ENCODE measurements at places on chromosomes 1 and 21.

DNA sequence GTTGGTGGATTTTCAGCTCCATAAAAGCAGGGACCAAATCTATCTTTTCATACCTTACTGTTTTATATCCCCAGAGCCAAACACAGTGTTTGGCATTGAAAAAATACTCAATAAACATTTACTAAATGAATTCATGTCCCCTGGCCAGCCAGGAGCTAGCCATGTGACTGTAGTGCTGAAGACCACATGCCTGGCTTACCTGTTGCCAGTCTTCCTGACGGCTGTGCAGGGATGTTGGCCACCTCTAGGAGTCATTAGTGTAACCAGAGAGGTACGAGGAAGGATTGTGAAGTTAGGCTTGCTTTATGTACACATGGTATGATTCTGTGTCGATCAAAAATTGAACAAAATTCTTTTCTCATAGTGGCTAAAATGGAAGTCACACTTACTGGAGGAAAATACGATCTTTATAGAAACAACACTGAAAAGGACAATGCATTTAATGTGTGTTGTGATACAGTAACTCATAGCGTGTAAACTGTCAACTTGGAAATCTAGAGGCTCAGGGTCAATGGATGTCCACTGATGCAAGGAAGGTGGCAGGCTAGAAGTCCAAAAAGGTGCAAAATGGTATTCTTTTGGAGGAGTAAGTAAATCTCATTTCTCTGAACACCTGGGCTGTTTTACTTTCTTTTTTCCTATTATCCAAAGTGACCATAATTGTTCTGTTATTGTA lies 60.9 kb downstream of the FGGY start:
- DNase-seq: no peak

- DNase-seq: no peak
These were observed 142.5 kb downstream of the ZNF648 start for GRCh38 chr1:181918880-181919525.

- no peak for DNase-seq
These were observed 9.6 kb upstream of the RNF223 start for GRCh38 chr1:1083416-1084371.

- no peak for DNase-seq
These were observed 78.4 kb upstream of the S1PR1 start for GRCh38 chr1:101158424-101158823.

GRCh38 chr1:13478692-13479091 lies 35.1 kb downstream of the LRRC38 start:
- no peak for DNase-seq

- no peak for DNase-seq
These were observed 22.4 kb downstream of the COL16A1 start for GRCh38 chr1:31681415-31681814.

- no peak for DNase-seq
These were observed 3.6 kb upstream of the ANKRD65 start for GRCh38 chr1:1424707-1425106.

- DNase-seq: no peak
These were observed 1.1 kb upstream of the CD244 start for GRCh38 chr1:160863774-160864131.

DNA sequence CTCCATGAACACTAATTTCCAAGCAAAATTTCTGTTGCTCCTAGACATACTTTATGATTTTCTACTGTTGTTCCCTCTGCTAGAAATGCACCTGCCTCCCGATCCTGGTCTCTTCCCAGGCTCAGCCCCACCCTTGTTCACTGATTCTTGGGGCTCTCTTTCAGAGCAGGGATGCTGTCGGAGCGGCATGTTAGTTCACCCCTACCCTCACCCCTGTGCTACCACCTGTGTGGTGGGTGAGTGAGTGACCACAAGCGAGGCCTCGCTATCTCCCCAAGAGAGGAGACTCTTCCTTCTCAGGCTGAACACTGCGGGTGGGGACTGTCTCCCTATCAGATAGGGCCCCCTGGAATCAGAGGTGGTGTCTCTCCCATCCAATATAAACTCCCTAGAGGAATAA lies 4.9 kb upstream of the S100A8 start:
- no peak for DNase-seq

DNA sequence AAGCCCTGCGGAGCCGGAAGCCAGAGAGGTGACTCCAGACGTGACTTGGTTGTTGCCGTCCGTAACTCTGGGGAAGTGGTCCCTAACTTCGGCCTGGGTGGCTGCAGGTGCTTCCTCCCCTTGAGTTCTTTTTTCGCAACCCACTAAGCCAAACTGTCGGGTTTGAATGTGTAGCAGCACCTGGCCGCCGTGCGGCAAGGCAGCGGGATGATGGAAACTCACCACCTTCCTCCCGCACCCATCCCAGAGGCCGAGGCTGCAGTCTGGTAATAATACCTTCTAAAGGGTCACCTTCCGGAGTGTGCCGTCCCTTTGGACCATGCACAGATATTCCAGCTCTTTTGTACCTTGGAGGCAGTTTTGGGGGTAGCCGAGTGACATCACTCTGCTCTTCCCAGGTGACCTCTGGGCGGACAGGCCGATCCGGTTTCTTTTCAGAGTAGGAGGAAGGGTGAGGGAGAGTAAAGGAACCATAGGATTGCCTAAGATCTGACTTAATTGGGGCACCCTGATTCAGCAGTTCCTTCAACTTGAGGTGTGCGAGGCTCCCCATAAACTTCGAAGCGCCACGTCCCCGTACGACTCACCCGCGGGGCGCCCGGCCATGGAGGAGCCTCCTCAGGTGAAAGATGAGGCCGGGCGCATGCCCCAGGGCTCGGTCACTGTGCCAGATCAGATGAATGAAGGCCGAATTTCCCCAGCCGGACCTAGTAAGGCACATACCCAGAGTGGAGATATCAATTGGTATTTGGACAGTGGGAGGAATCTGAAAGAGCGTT lies 1.0 kb downstream of the KCNK1 start:
- no peak for DNase-seq

DNA sequence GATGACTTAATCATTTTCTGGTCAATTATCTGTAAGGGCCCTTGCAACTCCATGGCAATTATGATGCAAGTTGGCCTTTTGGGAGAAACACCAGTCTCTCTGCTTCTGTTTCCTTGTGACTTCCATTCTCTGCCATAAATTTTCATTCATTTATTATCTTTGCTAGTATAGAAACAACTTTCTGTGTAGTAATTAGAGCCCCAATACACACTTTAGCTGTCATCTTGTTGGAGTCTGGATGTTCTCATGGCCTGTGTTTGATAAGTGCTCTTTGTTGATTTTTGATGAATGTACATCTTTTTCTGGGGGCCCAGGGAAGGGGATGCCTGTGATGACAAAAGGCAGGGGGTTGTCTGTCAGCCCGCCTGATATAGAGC lies 22.4 kb downstream of the PROX1 start:
- no peak for DNase-seq

- no peak for DNase-seq
These were observed 23.7 kb upstream of the TNFRSF1B start for GRCh38 chr1:12142891-12143630.

Data from activated CD4-positive, alpha-beta T cell treated with anti-CD3 and anti-CD28 coated beads for 1 hour (primary cell).